RPMI7951 (cell line): ENCODE measurements at places on chromosomes 16 and 17. TPM values are rescaled to one million over a fixed set of nuclear protein-coding genes. Genes with fewer than 3 reads are reported as not detected.
A peak's percentile ranks its signal among the peaks of the same experiment; 100 is the strongest.

GRCh38 chr17:17106756-17107155 is 64.5 kb downstream of the MPRIP start:
- DNase-seq: no peak

- DNase-seq: no peak
Measured at GRCh38 chr17:2779545-2779944, 16.7 kb upstream of the RAP1GAP2 start.

KRT39 gene
- 0.24 TPM in 1 of 2 replicates, not detected in the other for total RNA-seq

SHISA6 gene
- total RNA-seq: not detected in 2 replicates

ACSM2A gene
- not detected in 2 replicates for total RNA-seq

- DNase-seq: no peak
Measured at GRCh38 chr17:28470914-28471366, 2.5 kb upstream of the SLC13A2 start.

DNA sequence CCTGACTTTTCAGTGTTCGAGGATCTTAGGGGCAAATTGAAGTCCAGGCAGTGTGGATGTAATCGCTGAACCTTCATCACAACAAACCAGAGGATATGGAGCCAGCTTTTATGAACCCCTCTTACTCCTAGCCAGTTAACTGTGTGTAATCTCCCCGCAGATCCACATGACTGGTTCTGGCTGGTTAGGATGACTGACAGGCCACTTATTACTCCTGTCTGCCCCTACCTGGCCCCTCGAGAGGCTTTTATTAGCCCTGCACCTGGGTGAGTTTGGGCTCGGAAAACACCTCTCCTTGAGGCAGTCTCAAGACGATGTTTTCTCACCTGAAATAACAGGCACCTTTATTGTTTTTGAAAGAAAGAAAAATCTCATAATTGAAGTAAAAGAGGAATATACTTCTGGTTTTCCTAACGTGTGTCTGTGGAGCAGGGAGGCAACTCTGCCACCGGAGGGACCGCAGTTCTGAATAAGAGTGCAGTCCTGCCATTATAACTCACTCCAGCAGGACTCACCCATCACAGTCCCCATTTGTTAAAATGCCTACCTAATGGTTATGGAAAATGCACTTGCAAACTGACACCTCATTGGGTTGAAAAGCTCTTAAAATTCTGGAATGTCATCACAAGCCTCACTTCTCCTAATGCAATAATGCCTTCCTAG is 291.9 kb upstream of the N4BP1 start:
- DNase-seq: no peak

METTL2A gene
- 17.2 and 19.0 TPM in 2 replicates for total RNA-seq

NKD1 gene
- 13.6 and 14.2 TPM in 2 replicates for total RNA-seq

- DNase-seq: peak; percentile 42
Measured at GRCh38 chr17:67558740-67559380, 158.9 kb upstream of the NOL11 start.

GRCh38 chr17:57636985-57637665 is 108.0 kb downstream of the CCDC182 start:
- no peak for DNase-seq

RNF227 gene
- 2.3 and 7.8 TPM in 2 replicates for total RNA-seq

WDR59 gene
- 8.5 and 10.1 TPM in 2 replicates for total RNA-seq

DNA sequence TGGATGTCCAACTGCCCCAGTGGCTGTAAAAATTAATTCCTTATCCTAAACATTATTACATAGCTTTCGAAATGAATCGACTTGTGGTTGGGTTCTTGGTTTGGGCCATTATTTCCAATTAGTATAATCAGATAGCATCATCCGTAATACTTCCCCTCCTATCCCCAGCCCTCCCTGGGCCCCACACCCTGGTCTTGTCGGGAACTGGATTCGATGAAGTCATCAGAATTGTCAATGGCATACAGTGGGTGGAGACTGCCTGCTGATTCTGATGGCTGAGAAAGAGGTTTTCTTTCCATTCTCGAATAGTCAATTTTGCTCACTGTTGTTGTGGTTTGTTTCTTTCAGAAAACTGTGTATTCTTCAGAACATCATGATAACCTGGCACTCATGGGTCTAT is 395.1 kb downstream of the SEC14L1 start:
- no peak for DNase-seq

RPRML gene
- not detected in 2 replicates for total RNA-seq

NTN3 gene
- total RNA-seq: not detected in 2 replicates

GRCh38 chr17:48630925-48631692 is 5.0 kb upstream of the HOXB9 start:
- no peak for DNase-seq

- DNase-seq: no peak
Measured at GRCh38 chr16:22358000-22358399, 16.4 kb downstream of the CDR2 start.

SNAI3 gene
- not detected in 2 replicates for total RNA-seq

GRCh38 chr16:88440111-88440510 is 13.0 kb upstream of the ZFPM1 start:
- DNase-seq: no peak

DNA sequence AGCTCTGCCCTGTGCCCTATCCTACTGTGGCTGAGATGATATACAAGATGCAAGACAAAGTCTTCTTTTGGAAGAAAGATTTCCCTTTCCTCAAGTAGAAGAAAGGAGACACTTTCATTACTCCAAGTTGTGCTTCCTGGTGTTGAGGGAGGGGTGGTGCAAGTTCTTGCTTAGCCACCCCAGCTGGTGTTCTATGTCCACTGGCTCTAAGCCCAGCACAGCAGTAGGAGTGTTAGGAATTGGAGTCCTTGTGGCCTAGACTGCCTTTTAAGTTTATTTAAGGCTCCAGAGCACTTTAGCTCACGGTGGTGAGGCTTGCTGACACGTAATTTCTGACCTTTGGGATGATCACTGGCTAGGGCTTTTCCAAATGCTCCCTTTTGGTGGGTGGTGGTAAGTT is 109.7 kb downstream of the KIF2B start:
- no peak for DNase-seq

DNA sequence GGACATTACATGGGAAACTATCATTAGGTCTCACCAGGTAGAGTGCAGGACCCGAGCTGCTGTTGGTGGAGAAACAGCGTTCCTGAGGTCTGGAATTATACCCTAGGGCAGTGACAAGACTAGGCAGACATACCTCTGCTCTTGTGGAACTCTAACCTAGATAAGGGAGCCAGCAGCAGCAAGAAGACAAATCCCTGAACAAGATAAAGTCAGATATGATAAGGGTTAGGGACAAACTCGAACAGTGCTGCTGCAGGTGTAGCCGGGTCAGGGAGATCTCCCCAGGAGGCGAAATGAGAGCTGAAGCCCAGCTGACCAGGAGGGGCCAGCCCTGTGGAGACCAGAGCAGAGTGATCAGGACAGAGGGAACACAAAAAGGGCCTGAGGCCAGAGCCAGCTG is 34.7 kb downstream of the ARSG start:
- DNase-seq: no peak

DNA sequence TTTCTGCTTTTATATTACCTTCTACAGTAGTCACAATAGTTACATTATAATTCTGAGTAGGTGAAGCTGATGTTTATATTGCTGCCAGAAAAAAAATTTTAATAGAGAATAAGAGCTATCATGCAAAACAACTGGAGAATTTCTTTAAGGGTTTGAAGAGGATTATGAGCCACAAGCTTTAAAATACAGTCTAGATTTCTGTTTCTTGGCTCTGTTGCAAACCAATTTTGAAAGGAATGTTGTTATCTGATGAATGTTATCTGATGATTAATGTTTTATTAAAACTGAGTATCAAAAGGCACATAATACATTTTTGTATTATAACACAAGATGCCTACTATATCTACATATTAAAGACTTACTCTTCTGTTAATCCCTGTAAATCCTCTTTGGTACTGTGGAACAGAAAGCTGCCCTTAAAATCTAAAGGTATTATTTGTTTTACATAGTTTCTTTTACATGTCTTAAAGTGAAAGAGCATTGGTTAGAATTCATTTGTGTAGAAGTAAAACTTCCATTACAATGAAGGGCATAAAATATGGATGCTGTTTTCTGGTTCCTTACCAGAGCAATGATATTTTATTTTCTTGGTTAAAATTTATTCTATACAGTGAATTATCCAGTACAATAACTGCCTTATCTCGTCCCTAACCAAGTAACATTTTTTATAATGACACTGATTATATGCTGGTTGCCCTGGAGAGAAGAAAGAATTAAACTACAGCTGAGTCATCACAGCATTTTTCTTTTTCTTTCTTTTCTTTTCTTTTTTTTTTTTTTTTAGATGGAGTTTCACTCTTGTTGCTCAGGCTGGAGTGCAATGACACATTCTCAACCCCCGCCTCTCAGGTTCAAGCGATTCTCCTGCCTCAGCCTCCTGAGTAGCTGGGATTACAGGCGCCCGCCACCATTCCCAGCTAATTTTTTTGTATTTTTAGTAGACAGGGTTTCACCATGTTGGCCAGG is 205.7 kb downstream of the TANC2 start:
- DNase-seq: peak; percentile 37

DNA sequence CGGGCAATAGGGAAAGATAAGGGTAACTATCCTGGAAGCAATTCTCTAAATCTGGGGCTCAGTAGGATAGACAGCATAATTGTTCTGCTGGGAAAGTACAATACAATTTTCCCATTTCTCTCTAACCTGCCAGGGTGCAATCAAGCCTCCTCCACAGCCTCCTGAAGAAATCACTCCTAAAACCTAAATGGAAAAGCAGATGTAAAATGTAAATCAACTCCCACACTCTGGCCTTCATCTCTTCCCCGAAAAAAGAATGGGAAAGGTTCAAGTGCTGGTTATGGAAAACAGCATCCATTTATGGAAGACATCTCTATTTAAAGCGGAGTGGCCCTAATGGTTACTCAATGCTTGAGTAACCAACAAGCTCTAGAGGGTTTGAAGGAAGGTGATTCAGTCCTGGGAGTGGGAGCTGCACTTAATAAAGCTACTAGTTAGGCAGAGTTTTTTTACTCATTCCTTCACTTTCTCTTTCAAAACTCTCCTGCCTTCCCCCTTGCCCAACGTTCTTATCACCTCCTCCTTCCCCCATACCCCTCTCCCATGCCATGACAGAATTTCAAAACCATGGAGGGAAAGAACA is 5.1 kb downstream of the MMD start:
- peak; percentile 37 for DNase-seq

GRCh38 chr16:1311212-1311737 is 1.8 kb downstream of the UBE2I start:
- DNase-seq: no peak

GRCh38 chr17:5780476-5780875 is 196.2 kb upstream of the NLRP1 start:
- DNase-seq: peak; percentile 49

RND2 gene
- not detected in 2 replicates for total RNA-seq

C1QL1 gene
- 6.4 and 8.2 TPM in 2 replicates for total RNA-seq

KCTD19 gene
- not detected in 2 replicates for total RNA-seq

SOST gene
- not detected in 2 replicates for total RNA-seq

DNA sequence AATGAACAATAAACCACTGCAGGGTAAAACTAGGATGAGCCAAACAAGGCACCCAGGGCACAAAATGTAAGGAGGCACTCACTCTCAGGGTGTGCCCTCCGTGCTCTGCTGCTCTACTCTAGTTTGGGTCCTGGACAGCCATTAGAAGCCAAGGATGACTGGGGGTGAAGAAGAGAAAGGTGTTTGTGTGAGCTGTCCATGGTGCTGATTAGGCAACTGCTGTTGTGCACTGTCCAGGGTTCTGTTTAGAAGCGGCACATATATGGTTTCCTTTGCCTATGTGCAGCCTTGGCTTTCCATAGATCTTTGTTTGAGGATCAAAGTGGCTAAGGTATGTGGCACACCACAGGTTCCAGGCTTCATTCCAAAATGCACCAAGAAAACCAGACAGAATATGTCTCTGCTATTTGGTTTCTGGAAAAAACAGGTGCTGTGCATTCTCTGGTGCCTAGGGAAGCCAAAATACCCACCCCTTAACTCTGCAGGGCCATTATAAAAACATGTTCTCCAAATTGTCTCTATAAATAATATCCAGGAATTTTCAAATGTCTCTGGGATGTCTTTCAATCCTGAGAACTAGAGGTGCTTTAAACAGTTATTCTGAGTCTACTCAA is 123.5 kb downstream of the CBLN1 start:
- peak; percentile 32 for DNase-seq

DNA sequence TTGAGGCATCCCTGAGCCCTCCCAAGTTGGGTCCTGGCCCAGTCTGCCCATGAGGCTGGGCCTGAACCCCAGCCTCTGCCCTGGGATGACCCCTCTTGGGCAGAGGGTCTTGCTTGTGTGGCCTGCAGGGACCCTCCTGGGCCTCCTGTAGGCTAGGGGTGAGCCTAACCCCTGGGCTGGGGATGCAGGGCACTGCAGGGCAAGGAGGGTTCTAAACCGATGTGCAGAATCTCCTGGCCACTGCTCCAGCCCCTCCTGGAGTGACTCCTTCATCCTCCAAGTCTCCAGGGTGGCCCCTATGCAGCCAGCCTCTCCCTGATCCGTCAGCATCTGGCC is 37.5 kb downstream of the LGALS9 start:
- DNase-seq: no peak

DNA sequence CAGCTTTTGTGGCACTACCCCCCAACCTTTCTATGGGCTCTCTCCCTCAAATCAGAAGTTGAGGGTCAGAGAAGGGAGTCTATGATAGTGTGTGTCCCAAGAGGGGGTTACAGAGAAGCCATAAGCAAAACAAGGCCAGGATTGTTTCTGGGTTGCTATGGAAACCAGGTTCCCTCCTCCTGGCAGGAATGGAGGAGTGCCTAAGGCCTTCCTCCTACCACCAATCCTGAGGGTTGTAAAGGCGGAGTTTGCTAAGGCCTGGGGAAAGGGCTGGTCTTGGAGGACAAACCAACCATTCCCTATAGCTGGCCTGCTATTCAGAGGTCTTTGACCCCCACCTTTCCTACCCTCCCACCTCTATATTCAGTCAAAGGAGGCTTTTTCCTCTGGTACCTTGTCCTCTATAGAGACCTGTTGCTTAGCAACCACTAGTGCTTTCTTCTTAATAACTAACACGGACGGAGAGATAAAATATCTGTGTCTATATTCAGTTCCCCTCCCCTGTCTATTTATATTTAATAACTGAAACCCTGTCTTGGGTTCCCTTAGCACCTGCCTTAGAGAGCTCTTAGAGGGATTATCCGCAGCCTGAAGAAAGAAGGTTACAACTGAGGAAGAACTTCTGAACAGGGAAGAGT is 43.4 kb downstream of the NEUROD2 start:
- no peak for DNase-seq

SLC2A4 gene
- total RNA-seq: 0.20 TPM in 1 of 2 replicates, not detected in the other

DNA sequence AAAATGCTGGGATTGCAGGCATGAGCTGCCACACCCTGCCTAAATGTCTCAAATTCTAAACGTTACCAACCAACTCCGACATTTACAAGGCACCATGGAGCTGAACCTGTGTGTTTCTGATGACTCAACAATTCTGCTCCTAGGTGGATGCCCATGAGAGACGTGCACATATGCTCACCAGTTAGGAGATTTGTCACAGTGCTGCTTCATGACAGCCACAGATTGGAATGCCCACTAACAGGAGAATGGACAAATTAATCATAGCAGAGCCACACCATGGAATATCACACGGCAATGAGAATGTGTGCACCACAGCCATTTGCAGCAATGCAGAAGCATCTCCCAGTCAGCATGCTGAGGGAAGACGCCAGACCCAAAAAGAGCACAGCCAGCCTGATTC is 8.0 kb upstream of the KCNG4 start:
- peak; percentile 44 for DNase-seq

PIP4K2B gene
- total RNA-seq: 28.8 and 29.6 TPM in 2 replicates
